Hindlimb muscle (tissue), 1 donor: ENCODE measurements at places on chromosomes 2 and 18. TPM values are rescaled to one million over a fixed set of nuclear protein-coding genes. Genes with fewer than 3 reads are reported as not detected.

GRCh38 chr2:233793465-233794127 is 15.5 kb downstream of the MROH2A start:
- DNase-seq: no peak

GRCh38 chr18:49725809-49726674 is 87.3 kb downstream of the ACAA2 start:
- DNase-seq: peak; percentile 78

DNA sequence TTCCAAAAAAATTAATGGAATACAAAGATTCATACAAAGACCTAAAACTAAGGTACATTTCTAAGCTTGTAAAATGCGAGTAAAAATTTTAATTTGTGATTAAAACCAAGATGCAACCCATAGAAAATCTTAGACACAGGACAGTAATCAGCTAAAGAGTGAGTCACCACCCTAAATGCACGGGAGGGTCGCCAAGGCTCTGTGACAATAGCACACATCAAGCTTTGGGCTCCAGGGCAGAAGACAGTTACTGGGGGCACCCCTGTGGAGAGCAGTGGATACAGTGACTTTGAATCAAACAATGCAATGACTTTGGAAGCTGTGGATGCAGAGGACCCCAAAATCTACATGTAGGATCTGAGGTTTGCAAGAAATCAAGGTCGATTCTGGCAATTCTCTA is 7.5 kb downstream of the FLACC1 start:
- no peak for DNase-seq

- DNase-seq: no peak
These were observed 34.7 kb upstream of the CDK5R2 start for GRCh38 chr2:218924757-218925156.

DNA sequence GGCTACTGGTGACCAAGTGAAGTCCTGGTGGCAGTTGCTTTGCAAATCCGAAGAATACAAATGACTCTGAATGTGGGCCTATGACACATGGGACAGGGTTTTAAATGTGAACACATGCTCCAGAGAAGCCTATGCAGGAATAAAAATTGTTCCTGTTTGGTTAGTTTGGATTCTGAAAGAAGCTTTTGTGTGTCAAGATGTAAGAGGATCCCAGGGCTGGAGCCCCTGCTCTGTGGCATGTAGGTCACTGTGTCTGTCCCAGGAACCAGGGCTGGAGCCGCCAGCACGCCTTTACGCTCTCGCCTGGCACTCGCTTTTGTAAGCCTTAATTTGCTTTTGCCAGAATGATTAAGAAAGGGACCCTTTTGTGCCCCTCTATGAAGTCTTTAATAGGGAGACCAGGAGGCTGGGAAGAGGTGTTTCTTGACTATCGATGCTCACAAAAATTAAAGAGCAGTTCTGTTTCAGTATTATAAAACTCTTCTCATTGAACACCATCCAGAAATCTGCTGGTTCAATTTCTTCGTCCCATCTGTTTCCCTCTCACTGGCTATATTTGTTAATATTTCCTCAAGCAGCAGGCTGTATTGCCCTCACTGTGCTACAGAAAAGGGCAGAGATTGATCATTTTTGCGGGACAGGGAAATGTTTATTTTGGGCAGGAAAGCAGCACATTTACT is 532.7 kb upstream of the POU3F3 start:
- DNase-seq: no peak

GRCh38 chr18:26438980-26439379 is 109.4 kb downstream of the KCTD1 start:
- no peak for DNase-seq

GRCh38 chr18:32104516-32104915 is 12.8 kb downstream of the RNF138 start:
- DNase-seq: no peak

- DNase-seq: no peak
These were observed 11.4 kb downstream of the OSGEPL1 start for GRCh38 chr2:189751080-189751658.

DNA sequence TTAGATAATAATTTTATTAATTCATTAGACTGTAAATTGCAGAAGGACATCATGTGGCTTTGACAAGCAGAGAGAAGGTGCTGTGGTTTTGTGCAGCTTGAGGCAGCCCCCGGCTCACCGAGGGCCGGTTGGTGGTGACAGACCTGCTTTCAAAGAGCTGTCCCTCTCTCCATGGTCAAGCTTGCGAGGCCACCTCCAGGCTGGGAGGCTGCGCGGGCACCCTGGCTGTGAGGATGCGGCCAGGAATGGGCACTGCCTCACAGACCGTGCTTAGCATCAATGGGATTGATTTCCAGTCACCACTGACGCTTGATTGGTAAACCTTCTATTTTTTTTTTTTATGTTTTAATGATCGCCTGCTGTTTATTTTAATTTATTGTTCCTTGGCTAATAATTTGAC is 690.9 kb downstream of the GALR1 start:
- no peak for DNase-seq

DNA sequence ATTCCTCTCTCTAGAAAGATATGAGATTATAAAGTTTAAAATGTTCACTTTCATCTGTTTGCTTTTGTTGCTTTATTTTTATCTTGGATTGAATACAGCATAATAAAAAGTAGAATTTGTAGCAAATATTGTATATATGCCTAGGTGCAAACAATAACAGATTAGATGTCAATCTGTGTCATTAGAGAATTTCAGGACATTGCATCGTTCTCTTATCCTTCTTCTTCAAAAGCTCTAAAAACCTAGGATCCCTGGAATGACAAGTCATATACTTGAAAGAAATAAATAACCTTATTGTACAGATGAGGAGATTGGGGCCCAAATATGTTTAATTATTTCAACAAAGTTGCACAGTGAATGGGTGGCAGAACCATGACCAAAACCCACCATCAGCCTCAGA is 102.8 kb upstream of the BZW1 start:
- no peak for DNase-seq

DNA sequence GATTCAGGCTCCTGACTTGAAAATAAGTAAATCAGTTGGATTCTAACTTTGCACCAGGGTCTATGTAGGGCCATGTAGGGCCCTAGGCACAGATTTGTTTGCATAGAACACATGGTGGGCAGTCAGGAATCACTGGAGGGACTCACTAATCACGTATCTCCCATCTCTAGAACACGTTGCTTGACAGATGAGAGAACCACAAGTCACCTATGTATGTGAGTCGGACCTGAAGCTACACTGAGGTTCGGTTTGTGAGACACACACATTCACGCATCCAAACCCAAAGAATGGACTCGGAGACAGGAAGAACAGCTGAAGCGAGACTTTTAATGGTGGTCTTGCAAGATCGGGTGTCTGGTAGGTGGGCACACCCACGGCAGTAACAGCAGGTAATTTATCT is 157.0 kb downstream of the ZNF516 start:
- DNase-seq: no peak

DNA sequence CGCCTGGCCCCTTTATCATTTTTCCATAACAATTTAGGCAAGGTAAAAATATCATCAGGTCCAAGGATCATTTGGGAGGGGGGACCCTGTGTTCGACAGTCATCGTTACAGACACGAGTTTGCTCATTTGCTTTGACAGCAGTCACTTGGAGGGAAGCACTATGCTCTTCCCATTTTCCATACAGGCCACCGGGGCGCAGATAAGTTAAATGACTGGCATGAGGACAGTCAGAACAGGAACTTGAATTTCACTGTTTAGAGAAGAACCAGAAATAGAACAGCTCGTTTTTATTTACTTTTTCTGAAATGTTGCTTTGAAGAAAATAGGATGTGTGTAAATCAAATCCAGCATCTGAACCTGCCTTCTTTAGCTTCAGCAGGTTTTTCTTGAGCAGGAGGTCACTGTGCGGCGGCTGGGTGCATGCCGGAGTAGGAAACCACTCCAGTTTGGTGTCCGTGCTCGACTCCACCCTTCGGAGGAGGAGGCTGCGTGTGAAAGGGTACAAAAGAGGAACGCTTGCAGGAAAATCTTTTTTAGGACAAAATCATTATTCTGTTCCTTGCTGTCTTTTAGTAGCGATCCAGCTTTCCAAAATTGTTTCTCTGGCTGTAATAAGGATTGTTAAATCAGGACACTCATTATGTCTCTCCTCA is 15.2 kb downstream of the NPAS2 start:
- DNase-seq: no peak

AMER3 gene
- not detected for polyA plus RNA-seq

CLEC4F gene
- 0.36 TPM for polyA plus RNA-seq
